ENCODE measurements at places on chromosomes 3 and 15.

- DNase-seq = peak; percentile 66
Measured at GRCh38 chr15:83207660-83208366, at the start of gene HDGFL3. TSS of gene HDGFL3 (minus strand) at chr15:83207823. CDS start at chr15:83207414, 409 bp downstream.

- DNase-seq = peak; percentile 75
Measured at GRCh38 chr3:141646760-141647561, 91.1 kb upstream of the RNF7 start.

DNA sequence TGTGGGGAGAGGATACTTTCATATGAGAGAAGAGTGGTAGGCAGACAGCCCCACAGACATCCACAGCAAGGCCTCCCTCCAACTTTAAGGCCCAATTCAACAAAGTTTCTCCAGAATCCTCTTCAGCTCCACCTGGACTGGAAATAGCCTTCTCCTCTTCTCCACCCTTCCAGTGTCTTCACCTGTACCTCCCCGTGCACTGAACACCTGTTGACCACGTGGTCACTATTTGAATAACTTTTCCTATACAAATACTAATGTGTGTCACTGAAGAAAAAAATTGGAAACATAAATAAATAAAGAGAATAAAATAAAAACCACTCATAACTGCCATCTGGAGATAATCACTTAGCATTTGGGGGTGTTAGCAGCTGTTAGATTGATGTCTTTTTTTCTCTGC, 52.9 kb downstream of the CCNL1 start:
- no peak for DNase-seq

DNA sequence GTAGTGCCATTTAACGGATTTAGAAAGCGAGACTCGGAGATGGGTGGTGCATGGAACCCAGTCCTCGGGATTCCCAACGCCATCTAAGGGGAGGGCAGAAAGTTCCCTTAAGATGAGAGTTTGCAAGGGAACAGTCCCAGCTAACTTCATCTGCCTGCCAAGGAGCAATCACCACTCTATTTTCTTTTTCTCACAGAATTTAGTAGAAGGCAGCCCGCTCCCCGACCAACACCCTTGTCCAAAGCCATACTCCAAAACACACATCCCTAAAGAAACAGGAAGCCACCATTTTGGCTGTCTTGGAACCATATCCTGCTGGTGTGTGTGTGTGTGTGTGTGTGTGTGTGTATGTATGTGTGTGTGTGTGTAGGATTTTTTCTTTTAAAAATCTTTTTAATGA, 7.1 kb upstream of the FGD5 start:
- DNase-seq = no peak

GRCh38 chr15:88331291-88331690, 74.8 kb upstream of the NTRK3 start:
- DNase-seq = peak; percentile 88

GRCh38 chr3:74089814-74090213, 465.1 kb upstream of the PDZRN3 start:
- DNase-seq = no peak

GRCh38 chr3:19972054-19972453, 25.2 kb downstream of the RAB5A start:
- DNase-seq = no peak
